ENCODE measurements at places on chromosomes 1 and 21. TPM values are rescaled to one million over a fixed set of nuclear protein-coding genes. Genes with fewer than 3 reads are reported as not detected.
A peak's percentile ranks its signal among the peaks of the same experiment; 100 is the strongest.

DNA sequence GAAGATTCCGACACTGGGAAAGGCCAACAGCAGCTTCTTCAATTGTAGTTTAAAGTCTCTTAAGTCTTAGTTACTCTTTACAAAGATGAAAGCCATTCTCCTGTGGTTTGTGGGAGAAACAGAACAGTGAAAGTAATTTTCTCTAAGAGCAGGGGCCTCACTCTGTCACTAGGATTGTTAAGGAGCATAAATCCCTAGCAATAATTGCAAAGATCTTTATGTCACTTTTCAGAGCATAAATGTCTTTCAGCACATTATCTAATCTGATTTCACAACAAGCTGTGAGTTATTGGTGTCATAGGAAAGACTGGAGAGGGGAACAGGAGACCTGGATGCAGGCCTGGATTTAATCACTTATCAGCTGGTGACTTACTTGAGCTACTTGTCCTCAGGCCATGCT lies 32.4 kb upstream of the DUSP23 start:
- DNase-seq = no peak

Gene ZNF683
- total RNA-seq = not detected

Gene UBL4B
- not detected for total RNA-seq

DNA sequence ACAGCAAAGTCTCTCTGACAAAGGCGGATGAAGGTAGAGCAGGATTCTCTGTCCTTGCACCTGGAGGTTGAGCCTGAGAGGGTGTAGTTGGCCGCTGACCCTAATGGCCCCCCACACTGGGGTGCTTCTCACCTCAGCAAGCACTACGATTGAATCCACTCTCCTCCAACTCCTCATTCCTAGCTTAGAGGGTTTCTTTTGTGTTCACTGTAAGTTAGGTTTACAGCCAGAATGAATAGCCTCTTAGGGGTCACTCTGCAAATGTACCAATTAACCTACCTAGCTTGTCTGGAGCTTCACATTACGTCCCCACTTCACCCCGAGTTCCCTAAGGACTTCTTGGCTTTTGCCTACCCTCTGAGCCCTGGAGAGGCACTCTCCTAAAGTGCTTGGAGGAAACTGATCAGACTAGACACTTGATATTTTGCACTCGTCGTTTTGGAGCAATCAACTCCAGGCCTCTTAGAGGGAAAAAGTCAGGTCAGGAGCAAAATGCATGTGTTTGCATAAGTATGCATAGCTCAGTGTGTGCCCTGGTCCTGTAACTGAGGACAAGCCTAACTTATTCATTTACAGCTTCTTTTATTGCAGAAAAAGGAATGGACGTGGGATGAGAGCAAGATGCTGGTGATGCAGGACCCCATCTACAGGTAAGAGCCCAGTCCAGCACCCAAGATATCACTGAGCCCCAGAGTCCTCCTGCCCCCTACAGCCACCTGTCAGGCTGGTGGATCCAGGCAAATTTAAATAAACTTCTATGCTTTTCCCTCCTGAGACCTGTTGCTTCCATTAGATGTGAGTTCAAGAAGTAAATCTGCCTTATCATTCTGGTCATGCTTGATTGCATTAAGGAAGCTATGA lies 76.4 kb downstream of the SPATA46 start:
- no peak for DNase-seq

GRCh38 chr1:8259498-8260290 lies 58.2 kb upstream of the SLC45A1 start:
- DNase-seq = no peak

- DNase-seq = no peak
Measured at GRCh38 chr1:68103884-68104554, 53.6 kb upstream of the DIRAS3 start.

Gene LCE2C
- total RNA-seq = not detected

Gene ITLN1
- not detected for total RNA-seq

DNA sequence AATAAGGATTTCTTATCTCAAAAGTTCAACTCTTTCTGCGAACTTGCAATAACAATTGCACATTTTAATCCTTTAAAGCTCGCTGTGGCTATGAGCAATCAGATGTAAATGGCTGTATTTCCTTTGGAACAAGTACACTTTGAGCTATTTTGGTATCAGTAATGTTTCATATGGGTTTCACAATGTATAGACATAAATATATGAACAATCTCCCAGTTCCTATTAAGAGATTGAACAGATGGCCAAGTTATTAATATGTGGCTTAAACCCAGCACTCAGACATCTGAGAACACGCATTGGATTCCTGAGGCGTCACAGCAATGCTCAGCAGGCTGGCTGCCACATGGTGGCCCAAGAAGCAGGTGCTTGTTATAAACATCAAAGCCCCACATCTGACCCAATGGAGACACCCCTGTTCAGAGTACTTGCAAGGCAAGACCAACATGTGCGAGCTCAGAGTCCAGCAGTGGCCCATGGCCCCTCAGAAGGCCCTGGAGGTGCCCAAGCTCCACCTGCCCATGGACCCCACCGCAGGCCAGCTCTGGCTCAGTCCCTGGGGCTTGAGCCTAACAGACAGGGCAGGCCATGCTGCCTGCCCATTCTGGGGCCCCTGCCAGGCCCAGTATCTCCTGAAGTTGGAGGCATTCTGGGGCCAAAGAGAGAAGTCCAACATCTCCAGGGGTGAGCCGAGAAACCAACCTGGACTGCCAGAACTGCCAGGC lies 23.7 kb downstream of the PSMG1 start:
- DNase-seq = no peak

- DNase-seq = no peak
Measured at GRCh38 chr1:212722270-212722957, 22.8 kb upstream of the BATF3 start.

Gene HSF2BP
- 1.0 TPM for total RNA-seq

DNA sequence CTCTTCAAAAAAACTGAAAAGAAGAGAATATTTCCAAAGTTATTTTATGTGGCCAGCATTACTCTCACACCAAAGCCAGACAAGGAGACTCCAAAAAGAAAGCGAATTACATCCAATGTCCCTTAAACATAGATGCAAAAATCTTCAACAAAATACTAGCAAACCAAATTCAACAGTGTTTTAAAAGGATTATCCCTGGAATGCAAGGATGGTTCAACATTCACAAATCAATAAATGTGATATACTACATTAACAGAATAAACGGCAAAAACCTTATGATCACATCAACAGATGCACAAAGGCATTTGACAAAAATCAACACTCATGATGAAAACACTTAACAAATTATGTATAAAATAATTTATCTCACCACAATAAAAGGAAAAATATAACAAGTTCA lies 207.8 kb downstream of the DENND1B start:
- no peak for DNase-seq

- no peak for DNase-seq
Measured at GRCh38 chr1:35570589-35571137, 2.5 kb upstream of the TFAP2E start.

GRCh38 chr21:44773291-44773932 lies 28.2 kb downstream of the UBE2G2 start:
- DNase-seq = peak; percentile 92

- DNase-seq = no peak
Measured at GRCh38 chr1:76129731-76130130, 55.2 kb downstream of the ST6GALNAC3 start.

Gene SYT2
- total RNA-seq = 2.6 TPM

DNA sequence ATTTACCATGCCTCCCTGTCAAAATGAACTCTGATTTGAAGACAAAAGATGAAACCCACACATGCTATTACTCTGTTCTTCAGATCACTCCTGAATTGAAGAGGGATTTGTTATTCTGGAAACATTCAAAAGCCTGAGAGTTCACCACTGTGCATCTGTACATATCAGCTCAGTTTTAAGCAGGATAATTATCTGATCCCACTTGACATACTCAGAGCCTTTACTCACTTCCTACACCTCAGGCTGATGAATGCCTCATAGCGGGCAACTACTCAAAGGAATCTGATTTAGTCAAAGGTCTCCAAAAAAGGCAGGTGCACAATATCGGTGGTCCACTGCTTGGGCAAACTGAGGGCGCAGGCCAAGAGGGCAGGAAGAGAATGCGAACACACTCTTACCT lies 47.5 kb upstream of the LPAR3 start:
- no peak for DNase-seq

Gene TFAP2E
- total RNA-seq = 1.1 TPM

GRCh38 chr1:17069452-17070162 lies 15.8 kb upstream of the SDHB start:
- DNase-seq = no peak

Gene LCE7A
- not detected for total RNA-seq

GRCh38 chr1:90780981-90781380 lies 63.9 kb upstream of the BARHL2 start:
- DNase-seq = no peak

DNA sequence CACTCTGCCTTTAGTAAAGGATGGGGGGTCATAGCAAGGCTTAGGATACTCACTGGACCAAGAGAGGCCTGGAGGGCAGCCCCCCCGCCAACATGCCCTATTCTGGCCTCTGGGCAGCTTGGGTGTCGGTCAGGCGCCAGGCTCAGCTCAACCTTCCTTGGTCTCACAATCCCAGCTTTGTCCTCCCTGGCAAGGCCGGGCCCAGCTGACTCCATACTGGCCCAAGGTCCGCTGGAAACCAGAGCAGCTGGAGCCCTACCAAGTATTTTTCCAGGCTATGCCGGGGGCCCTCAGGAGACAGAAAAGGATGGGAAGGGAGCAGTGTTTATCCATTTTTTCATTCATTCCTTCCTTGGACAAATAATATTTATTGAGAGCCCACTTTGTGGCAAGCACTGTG lies 6.2 kb downstream of the FBXO2 start:
- DNase-seq = no peak

DNA sequence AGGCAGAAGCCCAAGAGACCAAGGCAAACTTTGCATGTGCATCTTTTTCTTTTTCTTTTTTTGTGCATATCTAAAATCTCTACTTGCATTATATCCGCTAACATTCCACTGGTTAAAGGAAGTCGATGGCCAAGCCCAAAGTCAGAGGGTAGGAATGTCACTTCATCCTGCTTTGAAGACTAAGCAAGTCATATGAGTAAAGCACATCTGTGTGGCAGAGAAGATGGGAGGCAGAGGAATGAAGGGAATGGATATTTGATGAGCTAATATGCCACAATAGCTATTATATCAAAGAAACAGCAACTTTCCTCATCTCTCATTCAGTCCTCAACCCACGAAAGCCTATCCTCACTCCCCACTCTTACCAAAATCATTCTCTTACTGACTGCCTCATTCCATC lies 59.3 kb downstream of the RNF220 start:
- no peak for DNase-seq

- no peak for DNase-seq
Measured at GRCh38 chr1:66033781-66034180, 241.1 kb downstream of the PDE4B start.

- DNase-seq = no peak
Measured at GRCh38 chr1:163085041-163085903, 16.1 kb downstream of the RGS4 start.

DNA sequence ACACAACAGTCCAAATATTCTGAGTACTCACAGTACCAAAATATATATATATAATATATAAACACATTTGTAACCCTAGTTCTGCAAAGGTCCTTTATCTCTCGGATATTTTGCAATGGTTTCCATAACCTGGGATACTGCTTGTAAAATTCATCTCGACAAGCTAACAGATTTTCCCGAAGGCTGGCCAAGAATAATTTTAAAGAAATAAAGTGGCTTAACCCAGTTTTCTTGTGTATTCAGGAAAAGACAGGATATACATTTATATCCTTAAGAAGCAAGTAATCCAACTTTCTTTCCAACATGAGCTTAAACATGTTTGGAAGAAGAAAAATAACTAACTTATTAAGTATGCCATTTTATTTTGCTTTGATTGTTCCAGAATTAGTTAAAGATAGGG lies 348.7 kb upstream of the RUNX1 start:
- no peak for DNase-seq

- no peak for DNase-seq
Measured at GRCh38 chr1:14189381-14189780, 409.1 kb upstream of the KAZN start.

GRCh38 chr1:240242601-240243144 lies 151.0 kb downstream of the FMN2 start:
- DNase-seq = no peak

GRCh38 chr1:154014154-154014907 lies 23.8 kb downstream of the RPS27 start:
- DNase-seq = no peak

GRCh38 chr21:42981214-42981523 lies 6.8 kb downstream of the PKNOX1 start:
- DNase-seq = no peak

DNA sequence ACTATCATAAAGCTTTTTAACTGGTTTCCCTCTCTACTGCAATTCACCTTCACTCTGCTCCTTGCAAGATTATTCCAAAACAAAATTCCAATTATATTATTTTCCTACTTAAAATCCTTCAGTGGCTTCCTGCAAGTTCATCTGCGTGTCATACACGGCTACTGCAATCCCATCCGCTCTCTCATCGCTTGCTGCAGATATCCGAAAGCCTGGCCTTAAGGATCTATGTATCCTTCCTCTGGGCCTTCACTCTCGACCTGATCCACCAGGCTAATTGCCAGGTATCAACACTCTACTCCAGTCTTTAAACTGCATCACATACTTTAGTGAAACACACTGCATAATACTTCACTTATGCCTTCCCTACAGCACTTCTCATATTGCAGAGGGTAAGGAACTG lies 44.0 kb downstream of the VAV3 start:
- DNase-seq = no peak

DNA sequence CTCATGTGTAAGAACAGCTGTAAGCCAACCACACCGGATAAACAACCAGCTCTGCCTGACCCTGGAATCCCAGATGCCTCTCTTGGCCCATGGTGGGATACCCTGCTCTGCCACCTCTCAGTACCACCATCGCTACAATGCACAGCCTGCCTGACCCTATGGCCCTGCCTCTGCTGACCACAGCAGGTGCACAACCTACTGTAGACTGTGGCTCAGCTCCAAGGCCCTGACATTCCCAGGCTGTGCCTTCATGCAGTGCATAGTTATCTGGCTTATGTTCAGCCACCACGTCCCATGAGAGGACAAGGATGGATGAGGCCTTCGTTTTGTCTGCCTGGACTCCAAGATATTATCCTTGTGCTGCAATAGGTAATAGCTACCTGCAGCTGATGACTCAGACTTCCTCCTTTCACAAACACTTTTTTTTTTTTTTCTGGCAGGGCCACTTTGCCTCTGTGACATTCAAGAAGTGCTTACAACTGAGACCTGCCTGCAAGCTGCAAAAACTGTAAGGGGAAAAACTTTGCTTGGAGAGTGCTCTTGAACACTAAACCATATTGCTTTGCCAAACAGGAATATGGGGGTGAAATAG lies 177.7 kb downstream of the URB2 start:
- no peak for DNase-seq

DNA sequence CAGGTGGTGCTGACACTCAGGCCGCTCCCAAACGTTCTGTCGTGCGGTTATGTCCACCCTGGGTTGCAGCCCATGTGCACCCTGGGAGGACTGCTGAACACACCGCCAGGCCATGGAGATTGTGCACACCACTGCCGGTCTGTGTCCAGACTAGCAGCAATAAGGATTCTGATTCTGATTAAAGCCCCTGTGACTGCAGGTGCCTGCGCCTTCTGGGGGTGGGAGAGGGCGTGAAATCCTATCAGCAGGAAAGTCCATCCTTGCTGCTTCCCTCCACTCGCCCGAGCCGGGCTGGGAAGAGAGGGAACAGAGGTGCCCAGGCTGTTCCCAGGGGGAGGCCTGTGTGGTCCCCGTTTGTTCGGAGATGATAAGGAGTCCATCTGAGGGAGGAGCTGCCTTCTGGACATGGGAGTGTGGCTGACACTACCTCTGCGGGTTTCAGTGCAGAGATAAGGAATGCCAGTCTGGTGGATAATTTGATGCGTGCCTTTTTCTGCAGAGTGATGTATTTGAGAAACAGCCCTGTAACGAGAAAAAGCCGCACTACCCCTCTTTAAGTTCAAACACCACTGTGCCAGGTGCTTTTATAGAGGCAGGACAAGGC lies 41.2 kb downstream of the BACE2 start:
- no peak for DNase-seq
